ENCODE measurements at places on chromosomes 4 and X.

GRCh38 chr4:176622251-176622948 lies 170.3 kb downstream of the VEGFC start:
- DNase-seq = no peak

- DNase-seq = no peak
Observed at GRCh38 chrX:38974542-38974941, 173.3 kb downstream of the MID1IP1 start.

- DNase-seq = no peak
Observed at GRCh38 chr4:174882317-174882992, 35.7 kb upstream of the ADAM29 start.

GRCh38 chr4:41538887-41539498 lies 1.0 kb downstream of the LIMCH1 start:
- DNase-seq = no peak

GRCh38 chrX:34764852-34765361 lies 107.8 kb upstream of the TMEM47 start:
- DNase-seq = no peak

- no peak for DNase-seq
Observed at GRCh38 chr4:152500800-152501434, 35.0 kb downstream of the FBXW7 start.

DNA sequence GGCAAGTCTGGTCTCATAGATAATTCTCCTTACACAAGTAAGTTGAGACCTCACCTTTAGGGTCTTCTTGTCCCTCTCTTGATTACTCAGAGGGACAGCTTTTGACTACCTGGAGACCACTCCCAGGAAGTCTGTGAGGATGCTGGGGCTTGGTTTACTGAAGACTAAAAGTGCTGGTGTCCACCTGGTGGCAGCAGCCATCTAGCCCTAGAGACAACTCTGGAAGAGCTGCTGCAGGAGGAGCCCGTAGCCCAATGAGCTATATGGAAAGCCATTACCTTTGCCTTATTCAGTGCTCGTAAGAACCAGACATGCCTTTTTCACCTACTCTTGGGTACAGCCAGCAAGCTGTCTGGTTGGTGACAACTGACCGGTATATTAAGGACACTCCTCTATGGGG lies 7.3 kb downstream of the FGFBP2 start:
- no peak for DNase-seq

GRCh38 chr4:54717694-54718093 lies 59.9 kb downstream of the KIT start:
- no peak for DNase-seq

- DNase-seq = peak; percentile 3
Observed at GRCh38 chr4:99998062-99998867, 48.2 kb upstream of the H2AZ1 start.

GRCh38 chr4:183602557-183603027 lies 56.4 kb downstream of the RWDD4 start:
- no peak for DNase-seq

DNA sequence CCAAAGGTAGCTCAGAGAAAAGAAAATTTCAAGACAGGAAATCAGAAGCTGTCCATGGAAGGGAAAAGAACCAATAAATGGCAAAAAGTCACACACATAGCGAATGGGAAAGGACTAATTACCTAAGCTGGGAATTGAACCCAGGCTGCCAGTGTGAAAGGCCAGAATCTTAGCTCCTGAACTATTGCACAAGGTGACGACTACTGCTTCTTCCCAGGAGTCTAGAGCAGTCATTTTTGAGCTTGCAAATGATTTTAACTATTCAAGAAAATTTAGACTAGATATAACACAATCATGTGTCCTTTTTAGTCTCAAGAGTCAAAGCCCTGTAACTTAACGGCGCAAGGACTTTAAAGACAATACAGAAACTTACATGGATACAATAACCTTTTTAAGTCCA lies 34.1 kb upstream of the ZNF81 start:
- DNase-seq = peak; percentile 45

GRCh38 chr4:120724656-120725055 lies 197.9 kb downstream of the PRDM5 start:
- DNase-seq = no peak

- no peak for DNase-seq
Observed at GRCh38 chr4:126209147-126209546, 894.4 kb downstream of the FAT4 start.

GRCh38 chrX:154433605-154434004 lies 3.3 kb upstream of the GDI1 start:
- no peak for DNase-seq

DNA sequence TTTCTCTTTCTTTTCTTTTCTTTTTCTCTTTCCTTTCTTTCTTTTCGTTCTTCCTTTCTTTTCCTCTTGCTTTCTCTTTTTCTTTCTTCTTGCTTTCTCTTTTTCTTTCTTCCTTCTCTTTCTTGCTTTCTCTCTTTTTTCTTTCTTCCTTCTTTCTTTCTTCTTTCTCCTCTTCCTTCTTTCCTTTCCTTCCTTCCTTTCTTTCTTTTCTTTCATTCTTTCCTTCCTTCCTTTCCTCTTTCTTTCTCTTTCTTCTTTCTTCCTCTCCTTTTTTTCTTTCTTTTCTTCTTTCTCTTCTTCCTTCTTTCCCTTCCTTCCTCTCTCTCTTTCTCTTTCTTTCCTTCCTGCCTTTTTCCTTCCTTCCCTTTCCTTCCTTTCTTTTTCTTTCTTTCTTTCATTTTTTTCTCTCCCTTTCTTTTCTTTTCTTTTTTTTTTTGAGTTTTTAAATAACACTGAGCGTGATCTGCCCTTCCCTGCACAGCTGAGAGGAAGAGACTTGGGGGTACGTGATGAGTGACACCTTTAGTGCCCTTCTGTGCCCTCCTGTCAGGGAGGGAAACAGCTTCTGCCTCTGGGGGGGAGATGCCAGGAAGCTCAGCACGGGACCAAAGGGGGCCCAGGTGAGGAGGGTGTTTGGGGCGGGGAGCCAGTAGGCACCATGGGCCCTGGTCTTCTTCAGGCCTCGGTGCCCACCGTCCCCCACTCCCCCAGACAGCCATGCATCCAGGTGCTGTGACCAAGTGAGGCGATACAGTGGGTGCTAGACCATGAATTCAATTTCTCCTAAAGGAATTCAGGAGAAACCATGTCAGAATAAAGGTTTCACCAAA lies 36.6 kb upstream of the CDKN2AIP start:
- no peak for DNase-seq

DNA sequence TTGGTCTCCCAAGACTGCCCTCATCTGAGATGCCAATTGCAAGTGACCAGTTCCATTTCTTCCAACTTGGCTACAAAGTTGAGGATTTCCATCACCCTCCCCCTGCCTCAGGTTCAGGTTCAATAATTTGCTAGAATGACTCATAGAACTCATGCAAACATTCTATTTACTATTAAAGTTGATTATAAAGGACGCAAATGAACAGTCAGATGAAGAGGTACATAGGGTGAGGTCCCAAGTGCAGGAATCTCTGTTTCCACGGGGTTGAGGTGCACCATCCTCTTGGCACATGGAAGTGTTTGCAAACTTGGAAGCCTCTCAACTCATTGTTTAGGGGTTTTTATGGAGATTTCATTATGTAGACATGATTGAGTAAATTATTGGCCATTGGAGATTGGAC lies 41.0 kb downstream of the FGFBP1 start:
- DNase-seq = no peak

- no peak for DNase-seq
Observed at GRCh38 chr4:189843413-189844009, 97.2 kb upstream of the FRG1 start.

DNA sequence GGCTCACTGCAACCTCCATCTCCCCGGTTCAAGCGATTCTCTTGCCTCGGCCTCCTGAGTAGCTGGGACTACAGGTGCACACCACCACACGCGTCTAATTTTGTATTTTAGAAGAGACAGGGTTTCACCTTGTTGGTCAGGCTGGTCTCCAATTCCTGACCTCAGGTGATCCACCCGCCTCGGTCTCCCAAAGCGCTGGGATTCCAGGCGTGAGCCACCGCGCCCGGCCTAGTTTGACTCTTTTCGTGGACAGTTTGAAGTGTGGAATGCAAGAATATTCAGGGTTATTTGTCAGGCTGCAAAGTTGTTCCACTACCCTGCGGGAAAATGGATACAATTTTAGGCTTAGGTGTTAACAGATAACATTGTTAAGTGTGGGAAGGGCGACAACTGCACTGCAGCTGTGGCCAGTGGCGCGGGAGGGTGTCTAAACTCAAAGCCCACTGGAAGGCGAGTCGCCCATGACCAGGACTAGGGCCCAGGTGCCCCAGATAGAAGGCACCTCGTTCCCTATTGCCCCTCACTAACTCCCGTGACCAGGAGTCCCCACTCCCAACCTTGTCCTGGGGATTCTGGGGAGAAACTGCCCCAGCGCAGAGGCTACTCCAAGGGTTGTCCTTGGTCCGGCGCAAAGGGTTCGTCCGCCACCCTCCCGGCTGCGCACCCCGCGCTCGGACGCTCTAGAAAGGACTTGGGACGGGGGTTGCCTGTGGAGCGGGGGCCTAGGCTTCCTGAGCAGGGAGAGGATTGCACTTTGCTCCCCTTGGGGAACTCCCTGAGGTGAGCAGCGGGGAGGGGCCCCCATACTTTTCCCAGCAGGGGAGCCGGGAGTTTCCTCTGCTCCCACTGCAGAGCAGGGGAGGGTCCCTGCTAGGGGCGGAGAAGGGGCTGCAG lies 1.1 kb upstream of the CD99 start:
- DNase-seq = no peak

- DNase-seq = no peak
Observed at GRCh38 chr4:27198246-27198645, 337.6 kb downstream of the STIM2 start.

- DNase-seq = no peak
Observed at GRCh38 chr4:186134257-186134656, 29.8 kb downstream of the FAM149A start.

DNA sequence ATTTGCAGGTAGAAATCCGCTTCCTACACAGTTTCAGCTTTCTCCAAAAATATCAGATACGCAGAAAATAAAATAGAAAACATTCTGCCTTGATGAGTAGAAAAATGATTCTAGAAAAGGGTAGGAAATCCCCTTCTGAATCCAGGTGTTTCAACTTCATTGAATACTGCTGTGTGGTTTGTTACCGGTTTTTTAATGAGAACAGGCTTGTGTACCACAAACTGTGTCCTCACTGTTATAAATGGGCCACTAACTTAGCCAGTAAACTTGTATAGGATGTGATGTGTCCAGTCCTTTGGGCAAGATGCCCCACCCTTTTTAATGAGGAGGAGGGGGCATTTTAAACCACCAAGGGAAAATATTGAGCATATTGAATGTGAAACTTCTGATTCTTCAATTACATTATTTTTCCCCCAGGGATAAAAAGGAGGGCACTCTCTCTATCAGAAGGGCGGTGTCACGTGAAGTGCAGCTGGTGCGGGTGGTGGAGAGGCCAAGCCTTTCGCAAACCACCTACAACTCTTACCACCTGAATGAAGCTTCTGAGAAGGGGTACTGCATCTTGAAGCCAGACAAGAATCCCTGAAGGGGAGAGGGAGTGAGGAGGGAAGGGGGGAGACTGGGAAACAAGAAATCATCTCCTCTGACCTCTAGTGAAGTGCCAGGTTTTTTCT lies 4.5 kb downstream of the CXXC4 start:
- no peak for DNase-seq
